Pancreas (tissue), 10 donors: ENCODE measurements at places on chromosomes 5 and 9.

GRCh38 chr9:135036861-135037465, 50.5 kb upstream of the OLFM1 start:
- H3K27me3 ChIP-seq = no peaks in the 10 kb centered on the region
- no peak overlapping the region for H3K27ac ChIP-seq
- no peaks in the 10 kb centered on the region for H3K4me1 ChIP-seq
- DNase-seq = no peak

DNA sequence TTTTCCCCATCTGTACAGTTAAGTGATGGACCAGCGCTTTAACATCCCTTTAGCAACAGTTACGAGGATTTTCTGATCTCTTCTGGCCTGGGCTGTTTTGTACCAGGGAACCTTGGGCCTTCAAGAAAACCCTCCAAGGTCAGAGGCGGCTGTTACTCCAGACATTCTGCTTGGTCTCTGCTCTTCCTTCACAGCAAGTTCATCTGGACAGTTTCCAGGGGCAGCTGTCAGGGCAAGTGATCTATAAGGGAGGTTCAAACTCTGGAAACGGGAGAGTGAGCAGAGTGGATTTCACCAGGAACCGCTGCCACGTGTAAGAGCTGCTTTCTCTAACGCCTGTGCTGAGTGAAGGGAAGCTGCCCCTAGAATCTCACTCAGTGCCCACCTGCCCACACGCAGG, 36.7 kb downstream of the ZNF618 start:
- no peaks in the 10 kb centered on the region for H3K36me3 ChIP-seq
- H3K27ac ChIP-seq = no peak overlapping the region
- H3K4me1 ChIP-seq = peaks cover 51% of the 10 kb centered on the region
- no peaks in the 10 kb centered on the region for H3K27me3 ChIP-seq
- no peak overlapping the region for H3K4me3 ChIP-seq

- peaks cover 9% of the 10 kb centered on the region for H3K36me3 ChIP-seq
- peaks cover 27% of the 10 kb centered on the region for H3K4me1 ChIP-seq
- no peak for DNase-seq
- no peak overlapping the region for H3K27ac ChIP-seq
- H3K4me3 ChIP-seq = no peak overlapping the region
- no peaks in the 10 kb centered on the region for H3K27me3 ChIP-seq
Observed at GRCh38 chr9:35110327-35110761, 5.3 kb downstream of the ATOSB start.

DNA sequence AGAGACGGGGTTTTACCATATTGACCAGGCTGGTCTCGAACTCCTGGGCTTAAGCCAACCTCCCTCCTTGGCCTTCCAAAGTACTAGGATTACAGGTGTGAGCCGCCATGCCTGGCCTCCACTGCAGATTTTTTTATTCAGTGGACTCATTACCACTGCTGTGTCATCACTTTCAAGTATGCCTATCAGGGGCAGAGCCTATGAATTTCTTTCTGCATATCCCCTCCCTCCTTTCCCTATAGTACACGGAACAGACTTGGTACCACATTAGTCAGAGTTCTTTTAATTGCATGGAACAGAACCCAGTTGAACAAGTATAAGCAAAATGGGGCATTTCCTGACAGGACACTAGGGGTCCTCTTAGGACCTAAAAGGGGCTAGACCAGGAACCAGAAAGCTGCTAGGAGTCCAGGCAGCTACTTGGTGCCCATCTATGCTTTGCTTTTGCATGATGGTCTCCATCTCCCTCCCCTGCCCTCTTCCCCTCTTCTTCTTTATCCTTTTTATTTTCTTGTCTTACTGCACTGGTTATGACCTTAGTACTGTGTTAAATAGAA, 5.8 kb downstream of the BSPRY start:
- DNase-seq = no peak
- no peak overlapping the region for H3K4me3 ChIP-seq
- H3K36me3 ChIP-seq = no peaks in the 10 kb centered on the region
- no peaks in the 10 kb centered on the region for H3K27me3 ChIP-seq
- no peak overlapping the region for H3K27ac ChIP-seq
